Anterior cingulate cortex (tissue), 58 donors: ENCODE measurements at places on chromosomes 2 and 18.

- DNase-seq: no peak
Measured at GRCh38 chr18:13375302-13376255, 157.0 kb downstream of the LDLRAD4 start.

DNA sequence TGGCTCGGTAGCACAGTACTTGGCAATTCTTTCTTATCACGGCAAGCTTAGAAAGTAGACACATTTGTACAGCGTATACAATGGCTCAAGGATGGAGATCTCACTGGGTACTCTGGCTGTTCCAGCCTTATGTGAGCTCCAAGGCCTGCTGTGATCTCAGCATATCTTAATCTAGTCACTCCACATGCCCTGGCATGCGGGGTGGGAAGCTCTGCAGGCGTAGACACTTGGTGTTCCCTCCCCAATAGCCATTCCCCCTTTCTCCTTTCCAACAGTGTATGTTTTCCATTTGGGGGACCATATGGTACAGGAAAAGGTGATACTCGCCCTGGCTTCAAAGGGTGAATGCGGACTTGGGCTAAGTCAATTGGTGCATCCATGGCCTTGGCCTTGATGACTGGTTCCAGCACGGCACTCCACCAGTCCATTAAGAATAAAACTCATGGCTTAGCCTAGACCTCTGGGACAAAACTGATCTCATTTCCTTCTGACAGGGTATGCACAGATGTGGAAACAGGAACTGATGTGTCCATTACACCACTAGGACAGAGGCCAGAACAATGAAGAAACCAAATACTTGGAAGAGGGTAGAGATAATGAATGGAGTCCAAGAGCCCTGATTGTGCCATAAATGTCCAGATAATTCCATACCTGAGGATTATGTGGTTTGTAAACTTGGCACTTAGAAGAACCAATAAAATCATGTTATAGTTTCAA, 28.4 kb downstream of the TGIF1 start:
- DNase-seq: no peak

DNA sequence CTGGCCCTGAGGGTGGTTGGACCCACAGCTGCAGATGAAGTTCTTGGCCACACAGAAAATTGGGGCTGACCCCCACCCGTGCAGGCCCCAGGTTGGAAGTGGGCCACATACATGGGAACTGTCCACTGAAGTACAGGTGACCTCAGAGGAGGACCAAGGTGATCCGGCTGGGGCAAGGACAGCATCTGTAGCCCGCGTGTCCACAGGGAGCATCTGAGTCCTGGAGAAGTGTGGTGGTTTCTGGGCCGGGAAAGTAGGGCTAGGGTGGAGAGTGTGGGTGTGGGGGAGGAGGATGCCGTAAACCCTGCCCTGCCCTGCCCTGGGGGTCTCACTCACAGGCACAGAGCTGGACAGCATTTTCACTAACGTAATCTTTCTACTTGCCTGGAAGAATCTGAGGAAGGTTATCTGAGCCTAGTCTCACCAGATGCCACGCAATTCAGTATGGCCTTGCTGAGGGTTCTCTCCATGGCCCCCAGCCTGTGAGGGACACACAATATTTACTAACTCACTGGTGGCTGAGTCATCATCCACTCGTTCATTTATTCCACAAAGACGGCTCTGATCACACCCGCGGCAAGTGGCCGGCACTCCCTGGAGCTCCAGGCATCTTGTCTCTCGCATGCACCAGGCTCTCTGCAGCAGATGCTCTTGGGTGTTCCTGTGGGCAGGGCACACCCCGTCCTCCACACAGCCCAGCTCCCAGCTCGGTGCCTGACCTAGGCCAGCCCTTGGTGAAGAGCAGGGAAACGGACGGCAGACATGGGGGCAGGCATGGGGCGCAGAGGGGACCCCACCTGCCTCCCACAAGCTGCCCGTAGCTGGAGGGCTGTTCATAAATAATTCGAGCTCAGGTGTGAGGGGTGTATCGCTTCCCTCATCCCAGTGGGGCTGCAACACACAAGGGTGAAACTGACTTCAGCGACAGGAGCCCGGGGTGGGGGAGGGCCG, 51.2 kb downstream of the INHBB start:
- no peak for DNase-seq

- no peak for DNase-seq
Measured at GRCh38 chr2:161415987-161416707, at the start of gene TBR1. TSS of gene TBR1 (plus strand) at chr2:161416297. CDS start at chr2:161416411, 114 bp downstream.

DNA sequence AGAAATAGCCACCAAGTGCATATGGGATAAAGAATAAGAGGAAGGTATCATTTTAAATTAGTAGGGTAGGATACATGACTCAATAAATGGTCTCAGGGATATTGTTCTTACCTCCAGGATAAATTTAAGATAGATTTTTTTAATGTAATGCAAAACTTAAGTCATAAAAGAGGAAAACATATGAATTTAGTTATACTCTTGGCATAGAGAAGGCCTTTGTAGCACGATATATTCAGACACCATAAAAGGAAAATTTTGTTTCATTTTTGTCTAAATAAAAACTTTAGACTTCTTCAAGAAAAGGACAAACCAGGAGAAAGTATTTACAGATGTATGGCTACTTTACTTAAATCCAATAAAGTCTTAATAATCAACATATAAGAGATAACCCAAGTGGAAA, 78.5 kb upstream of the CAB39 start:
- DNase-seq: no peak

GRCh38 chr2:84234103-84234502, 225.0 kb downstream of the SUCLG1 start:
- DNase-seq: no peak

DNA sequence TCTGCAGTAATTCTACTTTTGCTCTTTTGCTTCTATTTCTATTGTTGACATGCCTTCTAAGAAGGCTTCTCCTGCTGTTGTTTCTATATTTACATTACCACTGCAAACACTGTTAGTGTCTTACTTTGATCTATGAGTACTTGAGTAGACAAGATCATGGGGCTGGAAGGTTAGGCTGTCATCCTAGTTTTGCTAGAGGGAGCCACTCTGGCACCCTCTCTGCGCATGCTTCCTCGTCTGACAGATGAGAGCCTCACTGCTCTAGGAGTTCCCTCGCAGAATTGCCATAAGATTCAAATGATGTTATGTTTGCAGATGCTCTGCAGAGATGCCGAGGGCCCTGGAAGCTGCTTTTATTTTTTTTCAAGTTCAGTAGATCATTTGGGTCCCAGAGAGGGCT, 185.6 kb downstream of the RNF144A start:
- DNase-seq: no peak

DNA sequence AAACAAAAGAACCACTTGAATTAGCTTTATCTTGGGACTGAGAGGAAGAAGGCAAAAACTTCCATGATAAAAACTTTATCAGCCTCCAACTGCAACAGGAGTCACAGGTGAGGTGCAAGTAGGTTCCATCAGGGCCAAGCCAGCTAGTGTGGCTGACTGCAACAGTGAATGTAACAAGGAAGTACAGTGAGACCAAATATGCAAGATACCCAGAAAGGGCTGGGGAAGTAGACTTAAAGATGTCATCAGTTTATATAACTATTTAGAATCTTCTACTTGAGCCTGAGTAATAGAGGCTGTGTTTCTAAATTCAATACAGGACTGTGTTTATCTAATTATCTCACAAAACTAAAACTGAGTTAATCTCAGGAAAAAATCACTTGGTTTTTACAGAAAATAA, 14.8 kb downstream of the PLEKHM3 start:
- DNase-seq: no peak

DNA sequence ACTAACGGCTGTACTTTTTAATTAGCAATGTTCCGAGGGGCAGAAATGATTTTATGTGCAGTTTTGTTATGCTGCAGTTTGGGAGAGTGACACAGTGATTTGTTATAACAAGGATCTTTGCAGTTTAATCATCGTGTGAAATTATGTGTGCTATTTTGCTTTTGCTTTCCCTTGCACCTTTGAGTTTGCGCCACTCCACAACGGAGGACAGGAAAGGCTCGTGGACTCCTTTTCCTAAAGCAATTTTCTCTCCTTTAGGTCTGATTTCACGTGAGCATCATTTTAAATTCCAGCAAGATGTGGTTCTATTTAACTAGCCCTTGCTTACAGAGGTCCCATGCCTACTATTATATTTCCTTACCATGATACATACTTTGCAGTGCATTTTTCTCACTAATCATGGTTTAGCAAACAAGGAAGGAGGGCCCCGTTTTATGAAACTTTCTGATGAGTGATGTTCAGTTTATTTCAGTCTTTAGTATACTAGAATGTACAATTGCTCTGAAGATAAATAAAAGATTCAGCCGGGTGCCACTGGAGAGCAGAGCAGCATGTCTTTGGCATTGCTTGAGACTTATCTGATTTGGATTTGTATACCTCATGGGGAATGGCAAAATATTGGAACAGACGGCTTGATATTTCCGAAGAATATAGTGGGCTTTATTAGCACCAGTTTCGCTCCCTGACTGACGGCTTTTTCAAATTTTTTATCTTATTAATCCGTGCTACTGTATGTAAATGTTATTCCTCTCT, 528.2 kb upstream of the FANCL start:
- no peak for DNase-seq

GRCh38 chr2:155190342-155190741, 491.8 kb downstream of the KCNJ3 start:
- DNase-seq: no peak

DNA sequence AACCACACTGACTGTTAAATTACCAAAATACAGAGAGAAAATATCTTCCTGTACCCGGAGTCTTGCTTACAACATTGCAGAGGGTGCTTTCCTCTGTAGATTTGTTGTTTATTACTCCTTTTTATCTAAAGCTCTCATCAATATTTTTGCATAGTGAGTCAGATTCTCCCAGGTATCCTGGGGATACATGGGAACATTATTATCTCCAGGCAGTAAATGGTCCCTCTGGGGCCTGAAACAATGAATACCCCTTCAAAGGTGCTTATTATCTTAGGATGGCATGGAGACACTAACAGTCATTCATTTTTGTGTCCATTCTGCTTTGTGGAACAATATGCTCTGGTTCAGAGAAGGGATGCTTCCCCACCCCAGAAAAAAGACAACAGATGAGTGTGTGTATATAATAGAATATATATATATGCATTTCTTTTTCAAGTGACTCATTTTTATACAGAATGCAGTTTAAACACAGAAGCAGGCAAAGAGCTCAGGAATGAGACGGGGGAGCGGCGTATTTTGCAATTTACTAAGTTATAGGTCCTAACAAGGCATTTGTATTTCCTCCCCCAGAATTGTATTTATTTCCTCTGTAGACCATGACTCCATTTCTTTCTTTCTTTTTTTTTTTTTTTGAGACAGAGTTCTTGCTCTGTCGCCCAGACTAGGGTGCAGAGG, 424.8 kb upstream of the ZEB2 start:
- no peak for DNase-seq
